ENCODE measurements at places on chromosomes 16 and 17.

GRCh38 chr17:43549496-43549895 lies 3.4 kb upstream of the ETV4 start:
- DNase-seq, result no peak

DNA sequence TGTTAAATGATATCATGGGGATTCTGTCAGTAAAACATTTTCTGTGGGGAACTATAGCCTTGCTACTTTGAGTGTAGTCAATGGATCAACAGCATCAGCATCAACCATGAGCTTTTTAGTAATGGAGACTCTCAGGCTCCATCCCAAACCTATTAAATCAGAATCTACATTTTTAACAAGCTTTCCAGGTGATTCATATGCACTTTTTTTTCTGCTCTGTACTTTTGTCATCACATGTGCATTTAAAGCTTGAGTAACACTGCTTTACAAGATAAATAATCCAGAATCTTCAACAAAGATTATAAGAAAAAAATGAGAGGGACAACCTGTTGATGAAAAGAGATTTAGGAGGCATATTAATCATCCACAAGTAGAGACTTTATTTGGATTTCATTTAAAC lies 23.5 kb downstream of the NUP93 start:
- no peak for DNase-seq

DNA sequence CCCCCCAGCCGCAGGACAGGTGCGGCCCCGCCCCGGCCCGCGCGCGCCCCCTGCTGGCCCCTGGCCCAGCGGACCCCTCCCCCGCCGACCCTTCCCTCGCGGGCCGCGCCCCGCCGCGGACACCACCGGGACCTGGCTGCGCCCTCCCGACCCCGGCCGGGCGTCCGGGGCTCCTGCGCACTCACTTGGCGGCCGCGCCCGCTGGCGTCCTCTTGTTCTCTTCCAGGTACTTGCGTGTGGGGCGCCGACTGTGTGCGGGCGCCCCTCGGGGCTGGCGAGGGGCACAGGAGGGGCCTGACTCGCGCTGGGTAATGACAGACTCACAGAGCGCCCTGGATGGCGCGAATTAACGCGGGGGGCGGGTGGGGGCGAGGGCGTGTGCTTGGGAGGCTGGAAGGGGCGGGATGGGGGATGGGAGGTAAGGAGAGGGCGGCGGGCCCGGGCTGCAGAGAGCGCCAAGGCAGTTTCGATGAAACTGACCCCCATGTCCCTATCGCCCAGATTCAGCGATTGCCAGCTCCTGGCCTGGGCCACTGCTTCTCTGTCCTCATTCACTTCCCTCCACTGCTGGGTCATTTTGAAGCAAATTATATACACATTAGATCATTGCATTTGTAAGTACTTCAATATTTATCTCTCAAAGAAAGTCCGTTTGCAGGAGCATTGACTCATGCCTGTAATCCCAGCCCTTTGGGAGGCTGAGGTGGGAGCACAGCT lies 445 bp upstream of the DBNDD1 start:
- DNase-seq, result no peak

DNA sequence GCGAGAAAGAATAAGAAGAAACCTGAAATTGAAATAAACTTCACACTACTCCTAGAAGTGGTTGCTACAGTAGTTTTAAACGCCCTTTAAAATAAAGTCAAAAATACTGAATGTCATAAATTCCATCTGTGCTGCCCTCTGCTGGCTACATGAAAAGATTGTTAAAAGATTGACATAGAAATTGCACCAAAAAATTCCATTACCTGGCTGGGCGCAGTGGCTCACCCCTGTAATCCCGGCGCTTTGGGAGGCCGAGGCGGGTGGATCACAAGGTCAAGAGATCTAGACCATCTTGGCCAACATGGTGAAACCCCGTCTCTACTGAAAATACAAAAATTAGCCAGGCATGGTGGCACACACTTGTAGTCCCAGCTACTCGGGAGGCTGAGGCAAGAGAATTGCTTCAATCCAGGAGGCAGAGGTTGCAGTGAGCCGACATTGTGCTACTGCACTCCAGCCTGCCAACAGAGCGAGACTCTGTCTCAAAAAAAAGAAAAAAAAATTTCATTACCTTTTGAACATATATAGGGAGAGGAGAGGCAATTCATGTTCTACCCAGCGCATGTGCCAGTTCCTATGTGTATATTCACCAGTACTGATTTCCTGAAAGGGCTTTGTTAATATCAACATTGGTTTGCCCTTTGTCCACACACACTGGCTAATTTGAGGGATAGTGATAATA lies 36.5 kb downstream of the CYTH1 start:
- DNase-seq, result peak; percentile 65

- DNase-seq, result no peak
Observed at GRCh38 chr16:11372073-11372828, 27.0 kb downstream of the RMI2 start.

Data from Ammon's horn (tissue), 1 donor.